NCI-H1092 (cell line): ENCODE measurements at places on chromosomes 1 and 21.

DNA sequence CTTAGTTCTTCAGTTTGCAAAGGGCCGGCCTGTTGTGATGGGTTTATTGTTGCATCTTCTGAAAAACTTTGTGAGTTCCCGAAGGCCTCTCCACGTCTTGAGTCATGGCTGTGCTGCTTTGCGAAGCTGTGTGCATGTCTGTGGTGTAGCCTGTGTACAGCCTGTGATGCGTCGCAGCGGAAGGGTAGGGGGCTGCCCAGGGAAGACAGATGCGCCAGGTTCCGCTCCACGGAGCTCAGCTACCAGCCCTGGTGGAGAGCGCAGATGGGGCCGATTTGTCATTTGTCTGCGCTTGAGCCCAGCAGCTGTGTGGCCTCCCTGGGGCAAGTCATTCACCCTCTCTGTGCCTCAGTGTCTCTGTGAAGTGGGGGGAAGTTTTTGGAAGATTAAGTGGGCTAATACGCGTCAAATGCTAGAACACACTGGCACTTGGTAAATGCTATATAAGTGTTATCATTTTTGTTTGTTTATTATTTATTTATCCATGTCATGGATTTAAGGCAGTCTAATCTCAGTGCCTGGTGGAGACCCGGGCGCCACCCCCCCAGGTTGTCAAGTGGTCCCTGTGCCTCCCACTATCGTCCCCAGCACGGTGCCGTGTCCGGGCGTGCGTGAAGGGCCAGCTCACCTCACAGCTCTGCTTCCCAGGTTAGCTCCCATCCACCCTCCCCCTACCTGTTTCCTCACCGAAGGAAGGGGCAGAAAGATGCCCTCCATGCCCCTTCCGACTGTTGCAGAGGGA, 8.4 kb downstream of the PDE9A start:
- DNase-seq = no peak

DNA sequence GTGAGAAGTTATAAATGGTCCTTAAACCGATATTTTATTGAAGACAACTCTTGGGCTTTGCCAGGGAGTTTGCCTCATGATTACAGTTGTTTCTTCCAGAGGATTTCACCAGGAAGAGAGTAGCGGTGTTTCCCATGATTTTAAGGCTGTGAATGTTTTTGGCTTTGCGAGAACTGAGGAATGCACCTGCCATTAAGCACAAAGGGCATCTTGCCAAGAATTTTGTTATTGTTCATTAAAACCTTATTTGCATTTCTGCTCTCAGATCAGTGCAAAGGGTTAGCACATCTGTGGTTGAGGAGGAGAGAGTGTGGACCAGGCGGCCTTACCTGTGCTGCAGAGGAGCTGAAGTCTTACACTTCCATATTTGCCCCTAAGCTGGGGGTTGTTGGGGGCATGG, 13.8 kb downstream of the CNIH3 start:
- DNase-seq = no peak

DNA sequence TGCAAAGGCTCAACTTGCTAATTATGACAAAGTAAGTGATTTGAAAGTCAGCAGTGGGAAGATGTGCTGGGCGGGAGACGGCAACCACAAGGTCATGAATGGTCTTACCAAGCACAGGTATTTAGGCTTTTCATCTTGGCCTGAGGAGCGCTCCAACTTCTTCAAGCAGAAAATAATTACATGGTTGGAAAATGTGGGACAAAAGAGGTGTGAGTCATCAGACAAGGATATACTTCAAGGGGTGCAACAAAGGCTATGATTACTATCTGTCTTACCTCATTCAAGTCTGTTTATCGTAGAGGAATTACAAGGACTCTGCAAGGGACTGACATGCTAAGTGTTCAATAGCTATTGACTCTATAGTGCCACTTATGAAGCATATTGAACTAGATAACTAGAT, 2005.7 kb downstream of the MRPL39 start:
- DNase-seq = no peak

DNA sequence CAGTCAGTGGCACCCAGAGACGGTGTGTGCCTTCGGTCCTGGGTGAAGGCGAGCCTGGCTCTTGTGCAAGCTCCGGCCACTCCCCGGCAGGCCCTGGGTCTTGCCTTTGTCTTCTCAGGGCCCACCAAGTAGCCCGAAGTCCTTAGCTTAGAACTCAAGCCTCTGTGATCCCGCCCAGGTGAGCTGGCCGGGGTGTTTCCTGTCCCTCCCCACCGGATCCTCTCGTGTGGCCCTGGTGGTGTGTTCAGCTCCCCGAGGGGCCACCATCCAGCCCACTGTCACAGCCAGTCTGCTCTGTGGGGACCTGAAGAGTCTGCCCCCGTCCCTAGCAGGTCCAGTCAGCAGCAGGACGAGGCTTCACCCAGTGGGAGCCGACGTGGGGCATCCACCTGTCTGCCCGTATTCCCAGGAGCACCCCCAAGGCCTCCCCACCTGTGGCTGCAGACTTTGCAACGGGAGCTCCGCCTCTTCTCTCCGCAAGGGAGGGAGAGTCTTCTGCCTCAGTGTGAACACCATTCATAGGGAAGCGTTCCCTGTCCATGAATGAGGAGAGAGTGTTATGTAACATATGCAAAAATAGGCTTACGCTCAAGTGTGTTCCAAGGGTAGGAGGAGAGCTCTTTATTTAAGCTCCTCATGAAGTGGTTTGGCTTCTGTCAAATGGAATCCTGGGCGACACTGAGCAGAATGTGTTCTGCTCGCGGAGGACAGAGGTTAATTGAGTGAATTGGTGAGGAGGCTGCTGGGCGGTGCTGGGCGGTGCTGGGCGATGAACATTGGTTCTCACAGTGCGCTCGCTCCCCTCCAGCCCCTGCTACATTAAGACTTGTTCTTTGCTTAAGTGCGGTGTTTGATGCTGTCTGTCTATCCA, 108.9 kb downstream of the CRYAA start:
- DNase-seq = no peak

GRCh38 chr1:46131093-46131492, 1.3 kb downstream of the PIK3R3 start:
- DNase-seq = no peak

- no peak for DNase-seq
Measured at GRCh38 chr1:34746785-34747637, 7.8 kb upstream of the GJB5 start.

- no peak for DNase-seq
Measured at GRCh38 chr1:182384387-182384960, 7.1 kb downstream of the GLUL start.

DNA sequence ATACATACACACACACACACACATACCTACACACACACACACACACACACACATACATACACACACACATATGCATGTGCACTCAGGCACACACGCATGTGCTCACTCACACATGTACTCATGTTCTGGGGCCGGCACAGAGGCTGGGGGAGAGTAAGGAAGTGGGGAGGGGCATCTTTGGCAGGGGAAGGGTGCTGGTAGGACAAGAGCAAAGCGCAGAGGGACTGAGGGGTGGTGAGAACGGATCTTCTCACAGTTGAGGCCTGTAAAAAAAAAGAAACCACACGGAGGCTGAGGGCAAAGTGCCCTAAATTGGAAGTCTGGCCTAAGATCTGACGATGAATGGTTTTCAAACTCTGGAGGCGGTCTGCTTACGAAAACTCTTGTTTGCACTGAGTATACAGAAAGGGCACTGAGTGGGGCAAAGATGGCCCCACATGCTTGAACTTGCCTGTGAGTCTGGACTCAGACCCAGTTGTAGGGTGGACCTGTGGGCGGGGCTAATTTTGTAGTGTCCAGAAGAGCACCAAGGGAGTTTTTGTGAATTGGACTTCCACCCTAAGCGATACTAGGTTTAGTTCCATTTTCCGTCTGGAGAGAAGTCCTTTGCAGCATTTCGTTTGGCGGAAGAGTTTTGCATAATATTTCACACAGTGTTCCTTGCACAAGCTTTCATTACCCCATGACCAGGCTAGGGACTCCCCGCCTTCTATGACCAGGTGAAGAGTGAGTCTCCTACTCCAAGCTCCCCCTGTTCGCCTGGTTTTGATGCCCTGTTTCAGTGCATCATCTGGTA, 79.3 kb upstream of the LYST start:
- no peak for DNase-seq

DNA sequence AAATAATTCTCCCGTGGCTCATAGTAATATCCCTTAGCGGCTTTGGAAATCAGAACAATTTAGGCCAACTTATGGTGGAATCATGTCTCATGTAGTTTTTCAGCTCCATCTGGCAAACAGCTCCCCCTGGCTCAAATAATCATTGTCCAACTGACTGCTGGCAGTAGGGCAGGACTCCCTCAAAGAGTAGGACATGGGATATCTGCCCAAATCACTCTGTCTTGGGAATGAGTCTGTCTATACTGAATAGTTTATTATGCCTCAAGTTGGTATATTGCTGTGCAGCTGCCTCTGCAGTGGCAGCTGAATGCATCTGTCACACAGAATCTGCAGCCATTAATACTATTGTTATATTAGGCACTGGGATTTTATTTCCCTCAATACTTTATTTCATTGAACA, 255.7 kb downstream of the COL11A1 start:
- no peak for DNase-seq

DNA sequence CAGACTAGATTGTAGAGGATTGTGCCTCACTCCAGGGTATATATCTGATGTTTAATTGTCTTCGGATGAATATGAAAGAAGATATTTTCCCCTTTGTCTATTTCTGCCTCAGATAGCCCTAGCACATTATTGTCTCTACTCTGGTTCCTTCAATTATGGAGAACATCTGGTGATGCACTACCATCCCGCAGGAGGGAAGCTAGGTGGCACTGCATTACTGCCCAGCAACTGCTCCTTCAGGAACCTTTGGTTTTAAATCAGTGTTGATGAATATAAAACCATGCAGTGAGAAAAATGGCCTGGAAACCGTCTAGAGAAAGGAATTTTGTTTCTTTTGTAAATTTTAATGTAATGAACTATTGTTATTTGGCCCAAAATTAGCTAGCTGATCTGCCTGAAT, 68.5 kb downstream of the GPR88 start:
- DNase-seq = no peak

- peak; percentile 83 for DNase-seq
Measured at GRCh38 chr1:221274373-221274772, 395.1 kb downstream of the HLX start.

DNA sequence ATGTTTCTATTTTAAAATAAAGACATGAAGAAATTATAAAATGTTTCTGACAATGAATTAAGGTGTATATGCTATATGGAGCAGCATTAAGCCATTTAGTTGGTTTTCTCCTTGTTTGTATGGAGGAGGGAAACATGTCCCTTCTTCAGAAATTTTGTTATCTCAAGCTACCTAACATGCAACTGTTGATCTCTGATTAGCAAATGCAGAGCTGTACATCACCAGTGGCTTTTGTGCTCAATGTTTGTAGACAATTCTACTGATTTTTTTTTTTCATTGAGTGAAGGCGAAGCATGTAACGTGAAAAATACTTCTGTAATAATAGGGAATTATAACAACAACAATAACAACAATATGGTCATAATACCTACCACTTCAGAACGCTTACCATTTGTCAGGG, 463.7 kb downstream of the PLPP3 start:
- no peak for DNase-seq

DNA sequence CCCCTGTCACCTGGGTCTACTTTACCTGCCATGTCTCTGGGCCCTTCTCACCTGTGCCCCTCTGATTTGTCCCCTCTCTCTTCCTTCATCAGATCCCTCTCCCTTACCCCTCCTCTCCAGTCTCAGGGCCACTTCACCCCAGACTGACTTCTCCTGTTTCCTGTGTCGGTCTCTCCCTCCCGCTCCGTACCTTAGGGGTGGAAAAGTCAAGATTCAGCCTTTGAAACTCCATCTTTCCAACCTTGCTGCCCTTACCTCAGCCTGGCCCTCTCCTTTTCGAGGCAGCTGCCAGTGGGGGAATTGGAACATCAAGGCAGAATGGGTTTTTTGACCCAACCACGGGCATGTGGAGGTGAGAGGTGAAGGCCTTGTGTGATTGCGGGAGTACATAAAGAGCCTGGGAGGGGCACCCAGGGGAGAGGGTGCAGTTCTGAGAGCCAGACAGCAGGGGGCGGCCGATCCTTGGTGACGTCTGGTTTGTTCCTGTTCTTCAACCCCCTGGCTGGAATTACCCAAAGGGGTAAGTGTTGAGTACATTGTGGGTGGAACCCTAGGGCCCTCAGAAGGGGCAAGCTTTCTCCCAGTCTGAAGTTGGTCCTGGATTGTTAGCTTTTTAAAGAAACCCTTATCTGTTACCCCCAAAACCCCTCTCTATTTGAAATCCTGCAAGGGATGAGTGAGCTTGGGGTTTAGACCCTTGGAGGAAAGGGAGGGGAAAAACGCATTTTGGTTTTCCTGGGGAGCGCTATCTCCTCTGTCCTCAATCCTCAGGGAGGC, 12.3 kb upstream of the DMBX1 start:
- peak; percentile 32 for DNase-seq

DNA sequence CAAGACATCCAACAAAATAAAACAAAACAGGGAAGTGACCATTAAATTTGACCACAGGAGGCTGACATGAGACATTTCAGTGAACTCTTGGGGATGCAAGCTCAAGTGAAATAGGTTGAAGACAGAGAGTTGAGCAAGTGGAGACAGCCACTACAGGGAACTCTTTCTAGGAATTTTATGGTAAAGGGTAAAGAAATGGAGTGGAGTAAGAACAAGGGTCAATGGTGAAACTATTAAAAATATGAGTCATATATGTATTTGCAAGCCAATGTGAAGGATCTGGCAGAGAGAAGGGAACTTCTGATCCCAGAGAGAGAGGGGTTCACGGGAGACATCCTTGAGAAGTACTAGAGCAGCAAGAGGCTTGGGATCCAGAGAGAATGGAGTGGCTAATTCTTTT, 9.1 kb upstream of the TRABD2B start:
- no peak for DNase-seq

GRCh38 chr1:5901841-5902240, 90.4 kb downstream of the NPHP4 start:
- no peak for DNase-seq

DNA sequence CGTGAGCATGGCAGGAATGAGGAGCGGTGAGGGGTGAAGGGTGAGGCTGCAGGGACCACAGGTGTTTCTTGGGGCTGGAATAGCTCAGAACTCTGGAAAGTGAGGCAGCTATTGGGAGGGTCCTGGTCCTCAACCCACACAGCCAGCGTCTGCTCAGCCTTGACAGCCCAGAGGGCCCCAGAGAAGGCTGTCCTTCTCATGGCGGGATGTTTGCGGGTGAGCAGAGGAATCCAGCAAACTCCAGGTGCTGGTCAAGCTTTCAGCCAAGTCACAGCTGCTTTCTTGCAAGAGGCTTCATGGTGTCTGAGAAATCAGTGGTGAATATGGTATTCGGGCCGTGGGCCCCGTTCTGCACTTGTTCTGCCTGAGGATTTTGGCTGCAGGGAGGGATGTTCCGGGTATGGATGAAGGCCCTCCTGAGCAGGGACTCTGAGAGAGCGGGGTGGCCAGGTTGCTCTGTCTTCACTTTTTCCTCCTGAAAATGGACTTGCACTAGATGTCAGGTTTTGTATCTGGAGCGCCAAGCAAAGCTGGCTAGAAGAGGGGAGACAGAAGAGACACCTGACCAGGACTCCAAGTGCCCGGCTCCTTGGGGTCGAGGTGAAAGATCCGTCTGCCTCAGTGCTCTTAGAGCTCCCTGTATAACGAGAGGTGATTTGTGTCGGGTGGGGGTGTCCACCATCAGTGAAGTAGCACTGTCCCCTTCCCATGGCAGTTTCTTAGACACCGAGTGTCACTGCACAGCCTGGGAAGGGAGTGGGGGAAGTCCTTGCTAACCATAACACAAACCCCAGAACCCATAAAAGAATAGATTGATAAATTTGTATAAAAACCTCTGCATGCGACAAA, 139.9 kb downstream of the PEX14 start:
- no peak for DNase-seq
